ENCODE measurements at places on chromosomes 7 and 10. TPM values are rescaled to one million over a fixed set of nuclear protein-coding genes. Genes with fewer than 3 reads are reported as not detected.

Gene CRYGN
- total RNA-seq, result 0.13 TPM

Gene REPIN1
- 43.3 TPM for total RNA-seq

Gene LRRN3
- 42.8 TPM for total RNA-seq

Gene NEURL1
- under 0.01 TPM for total RNA-seq

Gene HPS6
- 21.5 TPM for total RNA-seq

Data from aortic smooth muscle cell (primary cell).